OCI-M1 (cell line): ENCODE measurements at places on chromosomes 5 and 9.

GRCh38 chr9:4207123-4207875, 92.6 kb downstream of the GLIS3 start:
- DNase-seq: no peak

GRCh38 chr5:52520171-52520570, 267.5 kb upstream of the ITGA1 start:
- DNase-seq: no peak

- no peak for DNase-seq
Observed at GRCh38 chr9:134476272-134476941, 150.2 kb downstream of the RXRA start.

DNA sequence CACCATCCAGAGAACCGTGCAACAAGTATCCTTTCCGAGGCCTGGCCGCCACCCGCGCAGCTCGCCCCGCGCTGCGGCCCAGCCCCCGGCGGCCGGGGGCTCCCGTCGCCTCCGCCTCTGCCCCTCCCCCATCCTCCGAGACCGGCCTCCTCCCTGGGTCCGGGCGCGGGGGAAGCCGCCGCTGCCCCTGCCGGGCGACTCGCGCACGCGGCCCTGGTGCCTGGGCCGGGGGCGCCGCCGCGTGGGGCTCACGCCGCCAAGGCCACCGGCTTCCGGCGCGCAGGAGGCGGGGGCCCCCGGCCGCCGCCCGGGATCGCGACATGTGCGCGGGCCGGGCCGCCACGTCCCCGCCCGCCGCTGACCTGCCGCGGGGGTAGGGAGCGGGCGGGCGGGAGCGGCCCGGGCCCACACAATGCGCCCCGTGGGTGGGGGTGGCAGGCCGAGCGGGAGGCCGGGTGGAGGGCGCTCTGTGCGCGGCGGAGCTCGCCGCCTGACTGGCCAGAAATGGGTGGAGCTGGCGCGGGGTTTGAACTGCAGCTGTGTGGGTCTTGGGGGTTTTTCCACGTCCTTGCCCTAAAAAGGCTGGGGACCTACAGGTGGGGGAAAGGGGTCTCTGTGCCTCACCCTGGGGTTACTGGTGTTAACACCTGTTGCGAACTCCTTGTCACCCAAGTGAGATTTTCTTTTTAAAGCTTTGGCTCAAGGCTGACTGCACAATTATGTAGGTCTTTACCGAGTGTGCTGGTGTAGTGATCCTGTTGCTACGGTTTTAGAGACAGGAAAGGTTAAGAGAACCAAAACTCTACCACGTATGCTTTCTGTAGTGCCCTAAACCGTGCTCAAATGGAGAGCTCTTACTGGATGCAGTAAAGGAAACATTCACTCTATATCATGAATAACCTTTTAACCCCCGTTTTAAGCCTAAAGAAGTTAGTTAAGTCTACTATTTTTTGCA, 32.3 kb downstream of the TNPO1 start:
- DNase-seq: peak; percentile 71

- peak; percentile 93 for DNase-seq
Observed at GRCh38 chr9:96022445-96023051, 147.1 kb downstream of the ERCC6L2 start.
